LNCaP clone FGC (cell line): ENCODE measurements at places on chromosomes 13 and 19.

GRCh38 chr13:57627663-57628062 lies 3.9 kb upstream of the PCDH17 start:
- no peak for DNase-seq

DNA sequence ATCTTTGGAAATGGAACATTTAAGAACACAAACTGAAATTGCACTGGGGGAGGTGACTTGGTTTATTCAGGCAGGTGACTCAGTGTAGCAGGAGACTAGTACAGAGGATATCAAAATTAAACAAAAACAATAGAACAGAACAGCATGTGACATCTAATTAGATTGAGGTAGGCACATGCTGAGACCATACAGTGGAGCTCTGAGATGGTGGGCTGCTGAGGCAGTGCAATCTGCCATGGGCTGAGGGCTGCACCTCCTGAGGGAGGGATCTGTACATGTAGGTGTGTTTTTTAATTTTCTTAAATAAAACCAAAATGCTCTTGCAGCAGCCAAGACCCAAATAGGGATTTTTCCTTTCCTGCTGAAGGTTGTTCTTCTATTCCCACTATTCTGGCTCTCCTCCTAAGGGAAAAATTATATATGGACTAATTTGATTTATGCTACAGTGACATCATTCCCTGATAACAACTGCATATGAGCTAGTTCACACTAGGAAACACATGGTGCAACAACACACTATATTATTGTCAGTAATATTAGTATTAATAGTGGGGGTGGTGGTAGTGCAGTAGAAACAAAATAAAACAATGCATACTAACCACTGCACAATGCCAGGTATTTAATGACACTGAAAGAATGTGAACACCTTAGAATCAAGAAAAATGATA lies 48.0 kb downstream of the LNX2 start:
- DNase-seq = no peak

DNA sequence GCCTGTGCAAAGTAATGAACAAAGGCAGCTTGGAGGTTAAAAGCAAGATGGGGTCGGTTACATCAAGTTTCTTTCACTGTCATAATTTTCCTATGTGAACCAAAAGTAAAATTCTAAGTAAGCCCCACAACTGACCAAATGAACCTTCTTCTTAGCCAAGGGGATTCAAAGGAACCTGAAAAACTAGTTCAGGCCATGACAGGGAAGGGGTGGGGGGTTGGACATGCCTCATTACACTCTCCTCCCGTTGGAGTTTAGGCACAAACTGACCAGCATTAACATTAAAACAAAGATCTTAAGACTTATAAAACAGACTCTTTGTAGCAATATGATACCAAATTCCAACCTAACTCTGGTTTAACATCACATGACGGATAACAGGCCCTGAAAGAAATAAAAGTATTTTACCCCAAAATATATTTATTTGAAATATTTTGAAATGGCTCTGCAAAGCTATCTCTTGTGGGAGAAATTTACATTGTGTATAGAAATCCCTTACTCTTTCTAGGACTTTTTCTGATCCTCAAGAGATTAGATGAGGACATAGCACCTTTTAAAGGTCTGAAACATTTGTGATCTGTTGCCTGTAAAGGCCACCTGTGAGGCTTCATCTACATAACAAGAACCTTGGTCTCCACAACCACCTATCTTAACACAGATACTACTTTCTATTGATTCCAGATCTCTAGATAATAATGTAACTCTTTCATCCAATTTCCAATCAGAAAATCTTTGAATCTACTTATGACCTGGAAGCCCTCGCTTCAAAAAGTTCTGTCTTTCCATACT lies 1829.0 kb upstream of the MIR17HG start:
- DNase-seq = no peak

GRCh38 chr19:13045812-13046211 lies 50.5 kb downstream of the NFIX start:
- DNase-seq = no peak

DNA sequence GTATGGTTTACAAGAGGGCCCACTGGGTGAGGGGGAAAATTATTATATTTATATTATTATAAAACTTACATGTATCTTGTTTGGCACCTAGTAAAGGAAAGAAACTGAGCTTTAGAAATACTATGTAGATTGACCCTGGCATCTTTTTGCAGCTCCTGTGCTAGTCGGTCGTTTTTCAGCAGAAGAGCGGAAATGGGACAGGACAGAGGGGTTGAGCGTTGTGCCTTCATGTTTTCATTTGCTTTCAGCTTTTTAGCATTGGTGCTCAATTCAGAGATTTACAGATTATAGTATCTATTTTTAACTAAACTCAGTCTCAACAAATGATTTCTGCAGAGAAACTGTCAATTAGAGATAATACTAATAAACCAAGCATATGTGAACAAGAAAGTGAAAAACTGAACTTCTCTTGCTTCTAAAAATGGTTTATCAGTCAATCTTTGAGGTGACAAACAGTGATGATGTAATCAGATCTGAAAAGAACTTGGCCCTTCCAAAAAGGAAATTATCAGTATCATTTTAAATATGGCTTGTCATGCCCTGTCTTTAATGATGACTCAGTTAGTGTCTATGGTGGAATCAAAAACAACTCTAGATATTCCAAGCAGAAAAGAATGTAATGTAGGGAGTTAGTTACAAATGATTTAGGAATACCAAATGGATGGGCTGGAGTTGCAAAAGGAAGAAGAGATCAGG lies 56.9 kb upstream of the KCTD4 start:
- no peak for DNase-seq

DNA sequence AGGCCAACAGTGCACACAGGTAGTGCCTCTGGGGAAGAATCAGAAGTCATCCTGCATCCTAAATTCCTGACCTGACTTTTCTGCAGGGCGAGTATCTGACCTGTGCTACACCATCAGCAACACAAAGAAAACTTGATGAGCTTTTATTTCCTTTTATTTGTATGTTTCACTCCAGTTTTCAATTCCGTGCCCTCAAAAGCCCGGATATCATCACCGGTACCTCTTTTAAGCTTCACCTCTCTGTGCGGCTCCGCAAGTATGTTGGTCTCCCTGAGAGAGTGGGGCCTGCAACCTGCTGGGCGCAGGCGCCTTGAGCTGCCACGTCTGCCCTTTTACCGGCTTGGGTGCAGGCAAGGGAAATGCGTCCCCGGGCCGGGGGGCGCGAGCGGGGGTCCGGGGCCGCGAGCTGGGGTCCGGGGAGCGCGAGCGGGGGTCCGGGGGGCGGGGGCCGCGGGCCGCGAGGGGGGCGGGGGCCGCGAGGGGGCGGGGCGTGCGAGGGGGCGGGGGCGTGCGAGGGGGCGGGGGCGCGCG lies 4.3 kb upstream of the DUXA start:
- DNase-seq = no peak

GRCh38 chr19:46761418-46761831 lies 15.2 kb upstream of the STRN4 start:
- DNase-seq = no peak

GRCh38 chr13:110714797-110715394 lies 1.4 kb downstream of the ING1 start:
- DNase-seq = no peak

GRCh38 chr13:35874704-35875103 lies 256.5 kb downstream of the DCLK1 start:
- no peak for DNase-seq

DNA sequence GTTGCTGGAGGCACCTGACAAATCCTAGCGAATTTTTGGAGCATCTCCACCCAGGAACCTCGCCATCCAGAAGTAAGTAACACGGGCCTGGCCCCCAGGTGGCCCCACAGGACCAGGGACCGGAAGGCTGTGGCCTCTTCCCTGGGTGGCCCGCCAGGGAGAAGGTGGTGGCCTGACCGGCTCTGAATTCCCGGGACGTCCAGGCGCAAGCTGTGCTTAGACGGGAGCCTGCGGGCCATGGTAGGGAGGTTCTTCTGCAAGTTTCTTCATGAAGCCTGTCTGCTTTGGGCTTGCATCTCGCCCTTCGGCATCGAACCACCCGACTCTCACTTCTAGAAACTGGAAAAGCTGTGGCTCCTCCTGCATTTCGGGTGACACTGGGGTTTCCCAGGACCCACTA lies 47.4 kb downstream of the KDM4B start:
- no peak for DNase-seq

- no peak for DNase-seq
Observed at GRCh38 chr13:21579754-21580316, 24.1 kb downstream of the MICU2 start.

DNA sequence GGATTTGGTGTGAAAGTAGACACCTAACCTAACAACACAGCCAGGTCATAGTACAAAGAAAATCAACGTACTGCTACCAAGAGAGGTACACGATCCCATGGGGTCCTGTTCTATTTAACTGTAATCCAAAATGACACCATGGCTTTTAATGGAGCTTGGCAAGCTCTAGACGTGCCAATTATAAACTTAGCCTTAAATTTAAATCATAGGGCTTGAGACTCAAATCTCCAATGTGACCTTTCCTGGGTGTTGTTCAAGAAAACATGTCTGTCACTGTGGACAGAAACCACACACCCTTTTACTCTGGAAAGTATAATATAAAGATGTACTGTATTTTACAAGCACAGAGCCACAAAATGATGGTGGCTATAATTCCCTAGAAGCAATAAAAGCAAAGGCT lies 299.3 kb downstream of the ENOX1 start:
- DNase-seq = no peak

- DNase-seq = no peak
Observed at GRCh38 chr19:2645826-2646225, 56.7 kb downstream of the GNG7 start.

GRCh38 chr19:42067315-42067888 lies 2.6 kb downstream of the GRIK5 start:
- DNase-seq = no peak

DNA sequence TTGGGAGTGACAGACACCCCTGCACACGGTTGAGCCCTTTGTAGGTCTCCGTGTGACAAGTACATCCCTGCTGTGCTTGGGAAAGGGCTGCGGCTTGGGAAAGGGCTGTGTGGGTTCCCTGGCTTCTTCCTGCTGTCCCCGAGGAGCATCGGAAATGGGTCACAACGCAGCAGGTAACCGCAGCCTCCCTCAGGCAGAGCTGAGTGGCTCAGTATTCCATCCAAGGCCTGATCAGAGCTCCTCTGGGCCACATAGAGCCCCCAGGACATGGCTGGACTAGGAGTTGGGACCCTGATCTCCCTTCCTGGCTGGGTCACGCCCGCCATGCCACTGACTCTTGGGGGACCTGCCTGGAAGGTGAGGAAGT lies 16.3 kb downstream of the TECR start:
- DNase-seq = no peak

GRCh38 chr19:15926484-15926883 lies 7.8 kb downstream of the CYP4F11 start:
- DNase-seq = peak; percentile 71

DNA sequence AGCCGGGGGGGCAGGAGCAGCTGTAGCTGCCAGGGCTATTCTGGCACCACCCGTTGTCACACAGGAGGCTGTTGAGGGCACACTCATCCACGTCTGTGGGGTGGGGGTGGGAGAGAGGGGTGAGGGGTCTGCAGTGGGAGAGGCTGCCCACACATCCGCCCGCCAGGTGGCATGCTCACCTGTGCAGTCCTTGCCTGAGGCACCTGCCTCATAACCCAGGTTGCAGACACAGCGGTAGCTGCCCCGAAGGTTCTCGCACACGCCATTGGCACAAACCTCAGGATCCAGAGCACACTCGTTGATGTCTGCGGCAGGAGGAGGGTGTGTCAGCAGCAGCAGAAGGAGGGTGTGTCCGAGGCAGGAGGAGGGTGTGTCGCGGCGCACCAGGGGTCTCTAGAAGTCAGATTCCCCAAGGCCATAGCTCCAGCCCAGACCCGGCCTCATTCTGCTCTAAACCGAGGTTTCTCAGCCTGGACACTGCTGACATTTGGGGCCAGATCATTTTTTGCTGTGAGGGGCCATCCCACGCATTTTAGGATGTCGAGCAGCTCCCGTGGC lies 20.3 kb downstream of the FBN3 start:
- no peak for DNase-seq

DNA sequence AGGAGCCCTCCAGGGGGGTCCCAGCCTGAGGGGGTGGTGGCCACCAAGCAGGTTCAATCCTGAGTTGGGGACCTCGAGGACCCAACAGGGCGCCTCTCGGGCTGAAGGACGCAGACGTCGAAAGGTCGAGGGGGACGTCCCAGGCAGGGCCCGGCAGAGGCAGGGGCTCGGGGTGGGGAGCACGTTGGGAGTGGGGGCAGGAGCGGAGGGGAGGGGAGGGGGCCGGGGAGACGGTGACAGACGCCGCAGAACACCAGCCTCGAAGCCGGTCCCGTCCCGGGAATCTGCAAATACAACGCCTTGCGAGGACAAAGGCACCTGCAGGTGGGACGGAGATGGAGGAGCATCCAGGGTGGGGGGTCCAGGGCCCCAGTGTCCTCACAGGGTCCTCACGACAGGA lies 4.1 kb downstream of the FGF22 start:
- no peak for DNase-seq

- no peak for DNase-seq
Observed at GRCh38 chr13:85772367-85772766, 26.9 kb downstream of the SLITRK6 start.

GRCh38 chr19:44585371-44586133 lies 27.8 kb upstream of the IGSF23 start:
- no peak for DNase-seq

- DNase-seq = no peak
Observed at GRCh38 chr13:109090796-109091195, 461.4 kb downstream of the MYO16 start.

- DNase-seq = no peak
Observed at GRCh38 chr13:109745702-109746101, 40.7 kb downstream of the IRS2 start.

- DNase-seq = no peak
Observed at GRCh38 chr19:58569943-58570670, 3.0 kb downstream of the MZF1 start.

DNA sequence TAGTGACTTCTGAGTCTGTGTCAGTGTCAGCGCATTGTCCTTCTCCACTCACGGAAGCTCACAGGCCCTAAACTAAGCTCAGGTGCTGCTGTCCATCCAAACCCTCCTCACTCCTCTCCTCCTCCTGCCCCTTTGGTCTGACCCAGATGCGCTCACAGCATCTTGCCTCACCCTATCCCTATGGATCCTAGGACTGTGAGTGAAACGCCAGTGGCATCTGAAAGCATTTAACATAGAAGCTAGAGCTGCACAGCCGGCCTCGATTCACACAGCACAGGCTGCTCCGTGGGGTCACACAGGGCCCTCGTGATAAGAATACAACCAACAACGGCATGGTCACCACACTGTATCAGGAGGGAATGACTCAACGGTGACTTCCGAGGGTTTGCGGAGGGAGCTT lies 149.1 kb upstream of the SPACA7 start:
- no peak for DNase-seq

GRCh38 chr13:80074143-80074752 lies 266.7 kb downstream of the SPRY2 start:
- DNase-seq = no peak

DNA sequence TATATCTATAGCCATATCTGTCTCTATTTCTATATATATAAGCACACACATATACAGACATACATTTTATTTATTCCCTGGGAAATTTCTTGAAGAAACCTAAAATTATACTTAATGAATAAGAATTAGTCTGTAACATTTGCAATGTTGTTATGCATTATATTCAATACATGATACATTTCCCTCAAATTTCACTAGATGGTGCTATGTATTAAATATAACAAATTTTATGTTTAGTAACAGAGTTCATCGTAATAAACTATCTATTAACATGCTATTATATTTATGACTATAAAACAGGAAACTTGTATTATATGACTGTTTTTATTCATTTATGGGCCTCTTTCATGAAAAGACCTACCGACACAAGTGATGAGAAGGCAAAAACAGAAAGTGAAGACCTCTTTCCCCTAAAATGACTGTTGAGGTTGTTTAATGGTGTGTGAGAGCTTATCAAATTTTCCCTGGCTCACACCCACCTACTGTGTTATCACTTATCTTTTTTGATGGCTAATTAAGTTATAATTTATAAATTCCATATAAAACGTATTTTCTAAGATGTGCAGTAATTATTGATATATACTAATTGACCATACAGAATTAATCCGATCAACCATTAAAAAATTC lies 881.9 kb downstream of the SLITRK6 start:
- DNase-seq = peak; percentile 7
